CD8-positive, alpha-beta memory T cell (primary cell): ENCODE measurements at places on chromosomes 16 and 17. TPM values are rescaled to one million over a fixed set of nuclear protein-coding genes. Genes with fewer than 3 reads are reported as not detected.
A peak's percentile ranks its signal among the peaks of the same experiment; 100 is the strongest.

CHST6 gene
- 0.11 TPM for total RNA-seq

ADAD2 gene
- total RNA-seq = not detected

DNA sequence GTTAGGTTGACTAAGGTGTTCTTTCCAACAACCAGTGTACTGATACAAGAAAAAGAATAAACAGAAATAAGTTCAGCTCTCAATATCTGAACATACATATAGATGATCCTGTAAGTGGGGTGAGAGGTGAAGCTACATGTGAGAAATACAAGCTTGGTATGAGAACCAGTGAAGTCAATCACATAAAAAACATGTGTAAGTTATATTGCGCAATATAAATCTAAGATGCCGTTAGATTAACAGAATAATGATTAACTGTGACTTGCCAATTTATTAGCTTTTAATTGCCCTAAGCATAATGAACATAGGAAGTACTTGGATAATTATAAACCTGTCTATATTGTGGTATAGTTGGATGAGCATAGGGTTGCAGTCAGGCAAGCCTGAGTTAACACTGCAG, 1597.1 kb upstream of the GOT2 start:
- H3K4me1 ChIP-seq = no peaks in the 10 kb centered on the region
- H3K4me3 ChIP-seq = no peak overlapping the region
- no peaks in the 10 kb centered on the region for H3K36me3 ChIP-seq
- no peaks in the 10 kb centered on the region for H3K27me3 ChIP-seq

DNA sequence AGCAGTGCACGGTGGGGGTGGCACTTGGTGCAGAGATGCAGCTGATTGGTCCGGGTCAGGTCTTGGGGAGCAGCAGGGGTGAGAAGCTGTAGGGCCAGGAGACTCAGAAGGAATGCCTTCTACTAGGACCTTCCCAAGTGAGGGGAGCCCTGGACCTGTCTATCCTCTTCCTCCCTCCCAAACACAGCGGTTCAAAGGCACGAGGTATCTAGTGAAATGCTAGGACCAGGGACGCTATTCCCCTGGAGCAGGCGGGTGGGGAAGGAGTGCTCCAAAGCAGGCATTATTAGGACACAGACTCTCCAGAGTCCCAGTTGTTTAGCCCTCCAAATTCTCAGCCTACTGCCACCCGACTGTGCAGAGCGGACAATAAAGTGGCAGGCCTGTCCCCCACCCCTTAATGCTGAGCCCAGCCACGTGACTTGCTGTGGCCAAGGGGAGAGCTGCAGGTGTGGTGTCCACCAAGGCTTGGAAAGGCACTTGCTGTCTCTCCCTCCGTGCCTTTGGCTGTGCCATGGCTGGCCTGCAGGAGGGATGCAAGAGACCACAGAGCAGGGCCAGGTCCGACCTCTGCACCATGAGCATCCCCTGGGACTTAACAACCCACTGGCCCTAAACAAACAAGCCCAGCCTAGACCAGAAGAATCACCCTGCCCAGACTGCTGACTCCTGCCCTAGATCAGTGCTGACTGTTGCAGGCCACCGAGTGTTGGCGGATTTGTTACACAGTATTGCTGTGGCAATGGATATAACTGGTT, 97.2 kb downstream of the TBC1D16 start:
- no peaks in the 10 kb centered on the region for H3K27me3 ChIP-seq
- H3K27ac ChIP-seq = no peak overlapping the region
- peaks cover 36% of the 10 kb centered on the region for H3K4me1 ChIP-seq

GRCh38 chr17:33732116-33732515, 439.0 kb upstream of the ASIC2 start:
- H3K27me3 ChIP-seq = no peaks in the 10 kb centered on the region
- H3K4me3 ChIP-seq = no peak overlapping the region
- H3K36me3 ChIP-seq = no peaks in the 10 kb centered on the region
- DNase-seq = no peak

GRCh38 chr16:85447693-85448313, 165.3 kb upstream of the GSE1 start:
- peak overlapping the region; percentile 9 for H3K4me3 ChIP-seq
- no peak for DNase-seq
- no peaks in the 10 kb centered on the region for H3K36me3 ChIP-seq
- peaks cover 42% of the 10 kb centered on the region for H3K4me1 ChIP-seq

DNA sequence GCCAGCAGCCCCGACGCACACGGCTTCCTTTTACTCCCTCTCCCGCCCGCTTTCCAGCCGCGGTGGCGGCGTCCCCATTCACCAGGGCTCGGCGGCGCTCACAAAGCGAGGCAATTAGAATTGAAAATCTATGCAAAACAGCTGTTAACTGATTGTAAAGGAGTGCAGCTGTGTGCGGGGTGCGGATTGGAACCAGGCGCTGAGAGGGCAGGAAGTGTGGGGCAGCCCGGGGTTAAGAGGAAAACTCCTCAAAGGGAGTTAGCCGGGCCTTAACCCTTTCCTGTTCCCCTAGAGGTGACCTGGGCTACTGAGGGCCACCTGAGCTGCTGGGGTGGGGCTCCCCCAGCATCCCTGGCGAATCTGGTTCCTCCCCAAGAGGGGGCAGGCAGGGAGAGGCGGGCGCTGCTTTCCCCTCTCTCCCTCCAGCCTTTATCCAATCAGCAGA, 5.8 kb upstream of the GSE1 start:
- H3K4me1 ChIP-seq = peaks cover 23% of the 10 kb centered on the region
- no peak overlapping the region for H3K4me3 ChIP-seq
- no peak for DNase-seq
- no peak overlapping the region for H3K27ac ChIP-seq
- no peaks in the 10 kb centered on the region for H3K36me3 ChIP-seq

CDH5 gene
- not detected for total RNA-seq

DNA sequence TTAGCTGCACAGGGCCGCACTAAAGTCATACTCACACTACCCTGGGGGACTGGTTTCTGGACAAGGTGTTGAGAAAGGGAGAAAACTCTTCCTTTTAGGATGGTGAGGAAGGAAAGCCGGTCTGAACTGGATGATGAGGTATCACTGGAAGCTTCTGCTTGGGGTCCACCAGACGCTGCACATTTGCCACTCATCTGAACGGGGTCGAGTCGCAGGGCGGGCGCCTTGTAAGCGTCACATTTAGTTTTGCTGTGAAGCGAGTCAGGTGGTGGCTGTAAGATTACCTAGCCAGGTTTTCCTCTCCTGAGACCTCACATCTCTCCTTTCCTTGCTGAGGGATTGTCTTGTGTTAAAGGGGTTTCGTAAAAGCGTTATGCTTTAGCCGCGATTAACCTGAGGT, 2.3 kb downstream of the JPT2 start:
- peaks cover 17% of the 10 kb centered on the region for H3K4me1 ChIP-seq
- H3K4me3 ChIP-seq = no peak overlapping the region
- DNase-seq = no peak

- H3K27ac ChIP-seq = no peak overlapping the region
- H3K4me3 ChIP-seq = no peak overlapping the region
- DNase-seq = no peak
- H3K36me3 ChIP-seq = no peaks in the 10 kb centered on the region
- H3K27me3 ChIP-seq = no peaks in the 10 kb centered on the region
Measured at GRCh38 chr16:53980675-53981074, 276.7 kb downstream of the FTO start.

TEX2 gene
- 21.9 TPM for total RNA-seq

GRCh38 chr16:14109782-14110727, 38.9 kb downstream of the MRTFB start:
- H3K27ac ChIP-seq = no peak overlapping the region
- H3K4me3 ChIP-seq = no peak overlapping the region
- H3K4me1 ChIP-seq = peaks cover 5% of the 10 kb centered on the region
- H3K27me3 ChIP-seq = no peaks in the 10 kb centered on the region
- H3K36me3 ChIP-seq = no peaks in the 10 kb centered on the region

DNA sequence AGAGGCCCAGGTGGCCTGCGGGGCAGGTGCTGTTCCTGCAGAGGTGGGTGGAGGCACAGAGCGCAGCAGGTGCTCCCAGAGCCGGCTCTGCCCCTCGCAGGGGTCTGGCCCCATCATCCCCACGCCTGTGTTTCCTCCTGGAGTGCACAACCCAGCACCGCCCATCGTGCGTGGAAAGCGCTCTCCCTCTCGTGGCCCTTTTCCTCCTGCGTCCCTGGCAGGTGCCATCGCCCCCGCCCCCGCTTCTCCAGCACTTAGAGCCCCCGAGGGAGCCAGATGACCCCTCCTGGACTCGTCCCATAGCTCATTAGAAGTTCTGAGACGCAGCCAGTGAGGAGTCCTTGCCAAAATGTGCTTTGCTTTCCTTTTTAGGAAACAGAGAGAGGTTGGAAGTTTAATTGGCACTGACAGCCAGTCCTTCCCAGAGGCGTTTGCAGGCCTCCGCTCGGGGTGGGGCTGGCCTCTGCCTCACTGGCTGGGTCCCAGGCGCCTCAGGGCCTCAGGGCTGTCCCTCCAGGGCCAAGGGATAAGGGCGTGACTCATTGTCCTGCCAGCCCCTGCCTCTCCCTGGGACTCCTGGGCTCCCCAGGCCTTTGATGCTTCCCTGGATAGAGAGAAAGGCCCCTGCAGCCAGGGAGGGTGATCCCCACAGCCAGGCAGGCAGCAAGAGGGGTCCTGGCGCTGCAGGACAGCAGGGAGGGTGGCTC, 32.2 kb upstream of the CHMP6 start:
- H3K27me3 ChIP-seq = no peaks in the 10 kb centered on the region
- no peak for DNase-seq
- no peaks in the 10 kb centered on the region for H3K4me1 ChIP-seq
- H3K4me3 ChIP-seq = no peak overlapping the region
- no peak overlapping the region for H3K27ac ChIP-seq

- no peaks in the 10 kb centered on the region for H3K4me1 ChIP-seq
- no peak for DNase-seq
- H3K27ac ChIP-seq = no peak overlapping the region
- H3K4me3 ChIP-seq = no peak overlapping the region
Measured at GRCh38 chr16:74099530-74099929, 197.1 kb upstream of the PSMD7 start.

- H3K4me3 ChIP-seq = no peak overlapping the region
- no peak overlapping the region for H3K27ac ChIP-seq
- H3K36me3 ChIP-seq = no peaks in the 10 kb centered on the region
- no peaks in the 10 kb centered on the region for H3K27me3 ChIP-seq
- no peaks in the 10 kb centered on the region for H3K4me1 ChIP-seq
Measured at GRCh38 chr16:65832679-65833078, 533.8 kb upstream of the CDH5 start.

SETD1A gene
- 28.8 TPM for total RNA-seq

- peaks cover 9% of the 10 kb centered on the region for H3K4me1 ChIP-seq
- H3K36me3 ChIP-seq = no peaks in the 10 kb centered on the region
- no peak overlapping the region for H3K27ac ChIP-seq
- DNase-seq = no peak
- H3K27me3 ChIP-seq = no peaks in the 10 kb centered on the region
Measured at GRCh38 chr17:41494524-41494923, 4.8 kb upstream of the KRT36 start.

DNA sequence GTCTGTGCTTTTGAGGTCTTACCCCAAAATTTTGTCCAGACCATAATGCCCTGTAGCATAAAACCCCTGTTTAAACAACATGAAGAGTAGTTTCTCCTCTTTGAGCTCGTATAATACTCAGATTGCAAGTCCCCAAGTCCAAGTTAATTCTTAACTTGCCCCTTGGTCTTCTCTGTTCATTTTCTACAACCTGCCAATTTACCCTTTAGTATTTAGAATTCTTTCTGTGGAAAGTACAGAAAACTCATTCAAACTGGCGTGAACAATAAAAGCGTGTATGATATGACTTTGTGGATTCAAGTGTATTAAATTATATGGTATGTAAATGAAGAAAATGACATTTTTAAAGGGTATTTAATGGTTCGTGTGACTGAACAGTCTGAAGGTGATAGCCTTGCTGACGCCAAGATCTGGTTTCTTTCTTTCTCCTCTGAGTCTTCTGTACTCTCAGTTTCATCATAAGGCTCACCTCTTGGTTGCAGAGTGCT, 185.6 kb downstream of the PRKCA start:
- H3K4me1 ChIP-seq = peaks cover 14% of the 10 kb centered on the region
- H3K27ac ChIP-seq = no peak overlapping the region
- no peak overlapping the region for H3K4me3 ChIP-seq
- H3K27me3 ChIP-seq = no peaks in the 10 kb centered on the region
- no peaks in the 10 kb centered on the region for H3K36me3 ChIP-seq
- DNase-seq = no peak

- no peak for DNase-seq
- peaks cover 48% of the 10 kb centered on the region for H3K4me1 ChIP-seq
Measured at GRCh38 chr17:42131981-42132432, 9.4 kb downstream of the HSPB9 start.

GRCh38 chr17:77061669-77062068, 79.1 kb upstream of the SEC14L1 start:
- H3K27me3 ChIP-seq = no peaks in the 10 kb centered on the region
- DNase-seq = no peak
- no peaks in the 10 kb centered on the region for H3K4me1 ChIP-seq
- H3K36me3 ChIP-seq = no peaks in the 10 kb centered on the region

DNA sequence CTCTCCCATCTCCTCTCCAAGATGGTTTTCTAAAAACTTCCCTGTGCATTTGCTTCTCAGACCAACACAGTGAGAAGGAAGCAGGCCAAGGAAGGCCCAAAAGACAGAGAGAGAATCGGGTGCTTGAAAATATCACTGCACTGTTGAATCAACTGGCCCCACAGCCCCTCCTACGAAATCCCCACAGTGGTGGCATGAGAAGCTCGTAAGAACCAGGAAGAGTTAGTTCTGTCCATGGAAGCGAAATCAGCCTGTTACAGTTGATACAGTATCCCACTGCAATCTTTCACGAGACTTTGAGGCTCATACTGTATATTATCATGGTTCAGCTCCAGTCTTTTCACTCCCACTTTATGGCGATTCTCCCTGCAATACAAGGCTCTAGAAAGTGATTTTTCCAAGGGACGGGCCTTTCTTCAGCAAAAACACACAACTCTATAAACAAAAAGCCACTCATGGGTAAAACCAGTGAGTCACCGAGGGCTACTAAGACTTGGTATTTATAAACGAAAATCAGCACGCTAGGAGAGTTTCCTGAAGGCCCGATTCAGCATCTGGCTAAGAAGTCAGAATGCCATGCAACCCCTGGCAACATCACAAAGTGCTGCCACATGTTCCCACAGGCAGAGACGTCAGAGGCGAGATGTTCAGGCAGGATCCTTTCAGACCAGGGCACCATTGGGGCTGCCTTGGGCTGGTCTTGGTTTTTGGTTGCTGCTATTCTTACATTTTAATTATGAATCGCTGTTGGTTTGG, 185.7 kb downstream of the IRX5 start:
- no peaks in the 10 kb centered on the region for H3K27me3 ChIP-seq
- H3K36me3 ChIP-seq = no peaks in the 10 kb centered on the region
- no peak for DNase-seq
- H3K4me1 ChIP-seq = no peaks in the 10 kb centered on the region
- no peak overlapping the region for H3K4me3 ChIP-seq

CHP2 gene
- not detected for total RNA-seq

GRCh38 chr17:32487473-32488176, 832 bp downstream of the CDK5R1 start:
- H3K4me3 ChIP-seq = peak overlapping the region; percentile 79
- no peaks in the 10 kb centered on the region for H3K36me3 ChIP-seq
- no peak for DNase-seq
- H3K27me3 ChIP-seq = no peaks in the 10 kb centered on the region
